NCI-H2171 treated with DMSO at 0.1 percent for 48 hours (cell line): ENCODE measurements at places on chromosomes 3 and 15.
A peak's percentile ranks its signal among the peaks of the same experiment; 100 is the strongest.

DNA sequence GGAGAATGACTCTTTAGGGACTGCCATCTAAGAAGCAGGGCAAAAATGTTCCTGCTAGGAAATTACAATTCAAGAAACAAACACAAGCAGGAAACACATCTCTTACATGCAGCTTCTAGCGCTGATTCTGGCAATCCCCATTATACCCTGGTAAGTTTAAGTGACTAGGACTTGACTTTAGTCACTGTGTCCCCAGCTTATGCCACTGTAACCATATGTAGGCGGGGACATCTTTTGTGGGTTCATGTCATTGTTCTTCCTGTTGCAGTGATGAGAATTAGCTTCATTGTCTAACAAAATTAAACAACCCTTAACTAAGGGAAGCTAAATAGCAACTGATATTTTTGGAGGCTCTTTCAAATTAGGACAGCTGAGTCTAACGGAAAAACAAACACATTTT lies 17.9 kb upstream of the FAM81A start:
- DNase-seq: no peak

DNA sequence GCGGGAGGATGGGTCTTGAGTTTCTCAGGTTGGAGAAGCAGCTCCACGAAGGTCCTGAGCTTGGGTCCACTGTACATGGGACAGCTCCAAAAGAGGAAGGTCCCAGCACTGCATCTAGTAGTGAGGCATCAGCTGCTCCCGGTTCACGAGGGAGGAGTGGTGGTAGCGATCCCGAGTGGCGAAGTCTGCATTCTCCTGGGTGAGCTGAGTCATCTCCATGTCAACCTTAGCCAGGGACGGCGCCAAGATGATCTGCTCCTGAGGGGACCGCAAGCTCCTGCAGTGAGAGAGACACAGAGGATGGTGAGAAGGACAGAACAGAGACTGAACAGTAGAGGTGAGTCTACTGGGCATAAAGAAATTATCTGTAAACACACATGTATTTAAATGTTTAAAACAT lies 28.0 kb upstream of the HEG1 start:
- no peak for DNase-seq

- no peak for DNase-seq
These were observed 8.9 kb upstream of the EOMES start for GRCh38 chr3:27730774-27731659.

GRCh38 chr15:83449250-83449671 lies 2.1 kb downstream of the SH3GL3 start:
- DNase-seq: no peak

- no peak for DNase-seq
These were observed 2.7 kb downstream of the CA12 start for GRCh38 chr15:63378946-63379345.

DNA sequence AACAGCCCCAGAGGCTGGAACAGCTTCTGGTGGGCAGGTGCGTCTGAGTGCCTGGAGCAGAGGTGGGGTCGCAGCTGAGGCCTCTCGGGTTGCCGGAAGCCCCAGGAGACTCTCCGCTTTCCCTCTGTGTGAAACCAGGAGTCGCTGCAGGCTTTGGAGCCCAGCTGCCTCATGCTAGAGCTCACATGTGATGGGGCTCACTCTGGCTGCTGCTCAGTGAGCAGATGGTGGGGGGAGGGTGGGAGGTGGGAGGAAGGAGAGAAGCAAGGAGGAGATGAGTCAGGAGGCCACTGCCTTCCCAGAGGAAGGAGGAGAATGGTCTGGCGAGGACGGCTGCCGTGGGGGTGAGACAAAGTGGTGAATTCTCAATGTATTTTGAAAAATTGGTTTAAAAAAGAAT lies 290.1 kb upstream of the CHRNA7 start:
- DNase-seq: peak; percentile 98

GRCh38 chr3:87179642-87180041 lies 47.5 kb upstream of the CHMP2B start:
- DNase-seq: peak; percentile 9

DNA sequence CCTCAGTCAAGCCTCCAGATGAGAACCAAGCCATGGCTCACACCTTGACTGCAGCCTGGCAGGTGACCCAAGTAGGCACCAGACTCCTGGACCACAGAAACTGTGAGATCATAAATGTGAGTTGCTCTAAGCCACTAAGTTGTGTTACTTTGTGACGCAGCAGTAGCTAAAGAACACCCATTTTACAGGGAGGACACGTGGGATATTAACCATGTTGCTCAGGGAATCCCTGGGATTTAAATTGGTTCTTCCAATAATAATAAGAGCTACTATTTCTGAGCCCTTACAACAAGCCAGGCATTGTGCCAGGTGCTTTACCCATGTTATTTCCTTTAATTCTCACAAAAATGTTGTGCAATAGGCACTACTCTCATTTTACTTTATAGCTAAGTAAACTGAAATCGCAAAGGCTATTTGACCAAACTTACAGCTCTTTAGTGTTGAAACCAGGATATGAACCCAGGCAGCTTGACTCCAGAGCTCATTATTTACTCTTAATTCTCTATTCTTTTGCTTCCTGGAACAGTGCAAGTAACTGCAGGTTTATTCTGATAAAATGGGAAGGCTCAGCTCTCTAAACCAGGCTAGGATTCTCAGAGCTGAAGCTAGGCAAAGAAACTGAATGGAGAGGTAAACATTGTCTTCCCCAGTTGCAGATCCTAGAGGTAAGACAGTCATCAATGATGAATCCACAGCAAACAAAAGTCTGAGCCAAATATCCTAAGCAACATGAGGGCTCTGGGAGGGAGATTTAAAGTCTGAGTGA lies 294.4 kb downstream of the KBTBD8 start:
- no peak for DNase-seq

DNA sequence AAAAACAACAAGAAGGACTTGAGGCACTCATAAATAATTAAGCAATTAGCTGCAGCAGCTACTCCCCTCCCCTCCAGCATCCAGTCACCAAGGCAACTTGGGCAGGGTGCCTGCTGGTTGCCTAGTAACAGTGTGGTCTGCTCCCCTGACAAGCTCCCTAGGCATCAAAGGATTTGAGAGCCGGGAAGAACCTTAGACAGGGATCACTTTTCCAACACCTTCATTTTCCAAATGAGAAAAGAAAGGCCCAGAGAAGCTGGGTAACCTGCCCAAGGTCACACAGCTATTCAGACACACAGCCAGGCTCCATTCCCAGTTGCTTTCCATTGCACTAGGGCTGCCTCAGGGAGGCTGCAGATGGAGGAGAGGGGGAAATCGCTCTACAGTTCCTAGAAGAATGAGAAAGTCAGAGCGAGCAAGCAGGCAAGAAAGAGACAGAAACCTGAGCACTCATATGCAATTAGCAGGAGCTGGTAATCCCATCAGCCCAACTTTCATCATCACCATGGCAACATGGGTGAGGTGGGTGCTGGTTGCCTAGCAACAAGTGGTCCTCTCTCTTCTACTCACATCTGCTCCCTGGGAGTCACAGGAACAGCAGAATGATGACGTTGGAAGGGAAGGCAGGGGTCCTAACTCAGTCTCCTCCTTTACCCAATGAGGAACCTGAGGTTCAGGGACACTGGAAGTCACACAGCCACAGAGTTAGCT lies 3.6 kb upstream of the EIF4E3 start:
- DNase-seq: peak; percentile 85

GRCh38 chr3:8182904-8183303 lies 318.7 kb upstream of the LMCD1 start:
- no peak for DNase-seq

DNA sequence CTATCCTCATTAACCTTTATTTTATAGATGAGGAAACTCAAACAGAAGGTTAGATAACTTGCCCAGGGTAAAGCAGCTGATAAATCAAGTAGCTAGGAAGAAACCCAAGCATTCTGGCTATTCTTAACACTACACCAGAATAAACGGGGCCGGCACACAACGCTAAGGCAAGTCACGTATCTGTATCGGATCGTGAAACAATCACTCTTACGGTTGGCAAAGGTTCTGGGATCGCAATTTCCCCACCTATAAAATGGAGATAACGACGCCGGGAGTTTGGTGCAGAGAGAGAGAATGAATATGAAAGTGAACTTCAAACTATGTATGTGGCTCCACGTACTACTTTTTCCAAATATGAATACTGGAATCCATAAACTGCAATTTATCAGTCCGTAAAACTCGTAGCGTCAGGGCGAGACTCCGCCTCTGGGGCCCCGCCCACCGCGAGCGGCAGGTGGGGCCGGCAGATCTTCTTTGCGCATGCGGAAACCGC lies 252 bp upstream of the ARMC8 start:
- DNase-seq: no peak

GRCh38 chr3:8278448-8278847 lies 223.2 kb upstream of the LMCD1 start:
- DNase-seq: no peak

- no peak for DNase-seq
These were observed 10.6 kb downstream of the LAMP3 start for GRCh38 chr3:183151821-183152351.

- no peak for DNase-seq
These were observed 754.1 kb downstream of the GRM7 start for GRCh38 chr3:7615043-7615442.

DNA sequence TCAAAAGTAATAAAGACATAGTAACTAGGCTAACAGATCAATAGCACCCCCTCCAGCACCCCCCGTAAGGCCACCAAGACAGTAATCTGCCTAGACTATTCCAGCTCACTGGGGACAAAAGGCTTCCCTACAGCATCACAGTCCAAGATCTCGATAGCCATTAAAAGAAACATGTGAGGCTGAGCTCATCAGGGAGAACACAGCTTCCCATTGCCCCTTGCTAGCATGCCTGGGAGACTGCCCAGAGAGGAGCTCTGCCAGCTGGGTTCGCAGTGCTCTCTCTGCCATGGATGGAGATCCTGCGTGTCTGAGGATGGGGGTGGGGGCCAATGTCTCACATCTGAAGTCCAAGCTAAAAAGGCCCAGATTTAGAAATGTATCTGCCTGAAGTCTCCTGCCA lies 17.8 kb downstream of the LRIG1 start:
- no peak for DNase-seq

DNA sequence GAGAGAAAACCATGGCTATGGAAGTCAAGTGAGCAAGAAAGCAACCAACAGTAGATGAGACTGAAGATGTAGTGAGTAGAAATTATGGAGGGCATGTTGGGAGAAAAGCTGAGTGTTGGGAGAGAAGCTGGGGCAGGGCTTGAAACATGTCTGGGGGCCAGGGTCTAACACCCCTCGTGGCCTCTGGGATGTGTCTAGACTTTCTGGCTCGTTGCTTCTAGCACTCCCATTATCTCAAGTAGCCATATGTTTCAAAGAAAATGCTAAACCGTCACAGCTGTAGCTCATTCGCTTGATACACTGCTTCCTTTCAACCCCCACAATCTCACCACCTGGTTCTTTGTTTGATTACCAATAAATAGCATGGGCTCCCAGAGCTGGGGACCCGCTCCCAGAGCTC lies 83.8 kb upstream of the BCHE start:
- peak; percentile 48 for DNase-seq

DNA sequence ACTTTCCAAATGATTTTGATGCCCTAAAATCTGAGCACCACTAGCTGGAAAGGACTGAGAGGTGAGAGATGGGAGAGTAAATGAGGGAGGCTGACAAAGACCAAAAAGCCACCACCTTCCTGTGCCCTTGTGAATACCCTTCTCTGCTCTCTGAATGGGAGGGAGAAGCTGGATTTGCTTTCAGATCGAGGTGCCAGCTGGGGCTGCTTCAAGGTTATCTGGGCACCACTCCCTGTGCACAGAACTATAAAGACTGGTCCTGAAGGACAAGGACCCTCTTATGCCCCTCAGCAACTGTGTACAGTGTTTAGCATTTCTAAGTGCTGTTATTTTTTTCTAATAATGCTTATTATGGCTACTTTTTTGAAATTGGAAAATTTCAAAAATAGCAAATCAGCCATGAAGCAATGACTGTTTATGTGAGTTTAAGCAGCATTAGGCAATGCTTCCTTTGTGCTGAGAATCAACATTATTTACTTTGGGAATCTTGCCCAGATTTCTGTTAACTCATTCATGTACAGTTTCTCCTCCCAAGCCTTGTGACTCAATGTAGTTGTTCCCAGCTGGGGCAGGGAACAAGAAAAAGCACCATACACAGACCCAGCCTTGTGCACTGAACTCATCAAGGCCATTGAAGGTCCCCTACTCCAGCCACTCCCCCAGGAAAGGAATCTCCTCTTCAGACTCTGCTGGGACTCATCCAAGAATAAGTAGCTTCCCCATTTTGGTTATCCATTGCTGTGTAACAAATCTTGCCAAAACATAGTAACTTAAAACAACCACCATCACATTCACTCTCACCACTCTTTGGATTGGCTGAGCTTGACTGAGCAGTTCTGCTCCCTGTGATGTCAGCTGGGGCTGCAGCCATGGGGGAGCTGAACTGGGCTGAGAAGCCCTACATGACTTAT lies 37.3 kb upstream of the CDV3 start:
- no peak for DNase-seq

DNA sequence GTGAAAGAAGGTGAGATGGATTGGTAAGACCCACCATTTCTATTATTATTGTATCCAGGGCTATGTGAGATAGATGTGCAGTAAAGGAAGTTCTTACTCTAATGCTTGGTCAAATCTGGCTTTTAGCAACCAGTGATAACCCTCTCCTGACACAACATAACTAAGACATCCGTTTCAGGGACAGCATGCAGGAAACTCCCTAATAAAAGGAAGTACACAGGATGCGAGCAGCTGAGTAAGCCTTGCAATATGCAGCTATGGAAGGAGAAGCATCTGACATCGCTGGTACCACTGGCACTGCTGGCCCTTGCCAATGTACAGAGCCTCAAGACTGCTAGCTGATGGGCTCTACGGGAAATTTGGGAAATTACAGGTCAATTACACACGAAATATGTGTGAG lies 662.3 kb downstream of the NR2F2 start:
- DNase-seq: no peak

DNA sequence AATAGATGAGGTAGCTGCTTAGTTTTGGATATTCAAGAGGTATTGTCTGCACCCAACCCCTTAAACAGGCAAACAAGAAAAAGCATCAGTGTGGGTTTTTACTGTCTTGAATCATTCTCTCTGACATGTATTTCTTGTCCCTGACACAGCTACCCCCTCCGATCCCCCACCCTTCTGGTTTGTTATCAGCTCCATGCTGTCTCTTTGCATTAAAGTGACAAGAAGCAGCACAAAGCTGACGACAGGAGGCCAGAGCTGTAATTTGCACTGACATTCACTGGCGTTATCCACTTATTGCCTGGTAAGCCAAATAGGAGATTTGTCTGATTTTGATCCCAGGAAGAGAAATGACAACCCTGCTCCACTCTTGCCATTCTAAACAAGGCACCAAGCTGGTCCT lies 83.3 kb upstream of the SNRK start:
- no peak for DNase-seq
